Mesendoderm (in vitro differentiated cells): ENCODE measurements at places on chromosomes 2 and 18.

DNA sequence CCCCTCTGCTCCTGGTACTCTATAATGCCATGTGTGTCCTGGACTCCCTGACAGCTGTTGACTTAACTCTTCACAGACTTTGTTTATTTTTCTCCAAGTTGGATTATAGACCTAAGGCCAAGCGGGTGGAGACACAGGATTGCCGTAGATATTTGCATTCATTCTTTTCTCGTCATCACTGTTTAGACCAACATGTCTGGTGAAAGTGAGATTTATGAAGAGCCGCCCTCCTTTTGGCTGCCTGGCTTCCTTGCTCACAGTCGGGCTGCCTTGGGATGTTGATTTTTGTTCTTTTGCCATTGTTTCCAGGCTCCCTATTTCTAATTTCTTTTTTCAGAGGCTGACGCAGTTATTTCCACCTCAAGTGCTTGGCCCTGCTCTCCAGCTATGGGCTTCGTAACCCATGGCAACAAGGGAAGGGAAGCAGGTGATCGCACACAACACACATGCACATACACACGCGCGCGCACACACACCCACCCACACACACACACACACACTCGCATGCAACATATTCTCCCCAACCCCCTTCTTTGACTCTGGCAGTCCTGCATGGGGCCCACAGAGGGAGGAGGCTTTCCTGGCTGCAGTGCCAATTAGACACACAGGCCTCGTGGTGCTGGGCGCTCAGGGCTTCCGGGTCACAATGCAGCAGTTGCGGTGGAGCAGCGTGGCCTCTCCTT, 296.5 kb downstream of the MTX2 start:
- no peak for DNase-seq

DNA sequence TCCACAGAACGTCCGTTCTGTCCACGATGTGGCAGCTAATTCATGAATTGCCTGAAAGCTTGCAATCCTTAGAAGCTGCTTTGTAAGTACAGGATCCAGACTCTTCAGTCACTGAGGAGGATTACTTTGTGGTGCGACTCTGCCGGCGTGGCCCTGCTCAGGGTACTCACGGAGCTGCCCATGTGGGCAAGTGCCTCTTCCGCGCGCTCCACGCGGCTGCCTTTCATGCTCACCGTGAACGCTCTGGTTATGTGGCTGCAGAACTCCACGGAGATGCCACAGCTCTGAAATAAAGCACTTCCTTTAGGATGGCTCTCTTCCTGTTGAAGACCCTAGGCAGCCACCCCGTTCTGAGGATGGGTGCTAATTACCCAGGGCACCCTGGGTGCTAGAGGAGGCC, 31.0 kb downstream of the RMC1 start:
- DNase-seq = no peak

DNA sequence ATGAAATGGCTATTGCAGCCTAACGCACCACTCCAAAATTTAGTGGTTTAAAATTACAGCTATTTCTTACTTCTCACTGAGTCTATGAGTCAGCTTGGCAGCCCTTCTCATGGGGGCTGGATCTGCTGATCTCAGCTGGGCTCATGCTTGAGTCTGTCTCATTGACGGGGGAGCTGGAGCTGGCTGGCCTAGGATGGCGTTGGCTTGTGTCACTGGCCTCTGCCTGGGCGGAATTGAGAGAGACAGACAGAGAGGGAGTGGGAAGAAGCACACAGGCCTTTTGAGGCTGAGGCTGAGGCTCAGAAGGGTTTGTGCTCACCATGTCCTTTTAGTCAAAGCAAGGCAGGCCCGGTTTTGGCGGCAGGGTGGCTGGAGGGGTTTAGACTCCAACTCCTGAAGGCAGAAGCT, 412.1 kb upstream of the MYT1L start:
- peak; percentile 7 for DNase-seq

DNA sequence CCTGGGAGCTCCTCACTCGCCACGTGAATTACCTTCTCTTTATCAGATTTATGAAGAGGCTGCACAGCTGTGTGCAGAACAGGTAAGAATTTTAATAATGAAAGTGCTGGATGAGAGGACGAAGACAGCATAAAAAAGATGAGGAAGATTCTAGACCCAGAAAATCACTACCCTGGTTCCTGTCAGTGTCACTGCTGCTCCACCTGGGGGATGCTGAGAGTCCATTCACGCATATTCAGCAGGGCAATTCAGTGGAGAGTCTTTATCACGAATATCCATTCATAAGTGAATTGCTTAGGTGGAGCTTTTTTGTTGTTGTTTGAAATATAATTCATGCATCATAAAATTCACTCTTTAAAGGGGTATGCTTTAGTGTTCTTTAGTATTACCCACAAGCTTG, 52.0 kb downstream of the MRPL33 start:
- no peak for DNase-seq

DNA sequence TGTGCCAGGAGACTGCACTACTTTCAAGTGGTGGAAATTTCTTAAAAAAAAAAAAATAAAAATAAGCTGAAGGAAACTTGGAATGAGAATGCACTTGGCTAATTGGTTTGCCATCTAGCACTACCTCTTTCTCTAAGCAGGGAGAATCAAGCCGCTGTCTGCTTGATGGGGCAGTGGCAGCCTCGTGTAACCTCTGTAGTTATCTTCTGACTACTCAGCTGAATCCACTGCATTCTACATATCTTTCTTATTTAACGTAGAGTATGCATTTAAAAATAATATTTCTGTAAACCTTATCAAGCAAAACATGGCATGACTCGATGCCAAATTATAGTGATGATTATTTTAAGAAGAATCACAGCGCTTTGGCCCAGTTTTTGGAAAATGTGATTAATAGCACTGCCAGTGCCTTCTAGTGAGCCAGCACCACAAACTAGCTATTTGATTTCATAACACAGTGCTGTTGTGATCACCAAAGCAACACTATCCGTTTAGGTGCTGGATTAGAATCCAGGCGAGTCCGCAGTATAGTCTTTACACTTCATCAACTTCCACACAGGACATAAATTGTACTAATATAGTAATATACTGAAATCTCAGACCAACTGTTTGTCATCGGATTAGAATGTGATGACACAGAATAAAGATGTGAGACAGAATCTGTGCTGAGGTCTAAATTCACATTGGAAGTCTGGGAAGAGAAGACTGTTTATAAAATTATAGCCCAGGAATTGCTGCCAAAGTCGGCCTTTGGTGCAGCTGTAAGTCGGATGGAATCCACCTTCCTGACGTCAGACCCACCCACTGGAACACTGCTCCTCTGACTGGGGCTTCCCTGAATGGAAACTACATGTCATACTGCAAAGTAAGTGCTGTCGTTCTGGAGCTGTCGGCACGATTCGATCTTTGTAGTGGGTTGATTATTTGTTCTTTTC, 136.5 kb upstream of the ETAA1 start:
- DNase-seq = no peak

- no peak for DNase-seq
Observed at GRCh38 chr2:131056932-131057287, 36.4 kb downstream of the FAM168B start.

DNA sequence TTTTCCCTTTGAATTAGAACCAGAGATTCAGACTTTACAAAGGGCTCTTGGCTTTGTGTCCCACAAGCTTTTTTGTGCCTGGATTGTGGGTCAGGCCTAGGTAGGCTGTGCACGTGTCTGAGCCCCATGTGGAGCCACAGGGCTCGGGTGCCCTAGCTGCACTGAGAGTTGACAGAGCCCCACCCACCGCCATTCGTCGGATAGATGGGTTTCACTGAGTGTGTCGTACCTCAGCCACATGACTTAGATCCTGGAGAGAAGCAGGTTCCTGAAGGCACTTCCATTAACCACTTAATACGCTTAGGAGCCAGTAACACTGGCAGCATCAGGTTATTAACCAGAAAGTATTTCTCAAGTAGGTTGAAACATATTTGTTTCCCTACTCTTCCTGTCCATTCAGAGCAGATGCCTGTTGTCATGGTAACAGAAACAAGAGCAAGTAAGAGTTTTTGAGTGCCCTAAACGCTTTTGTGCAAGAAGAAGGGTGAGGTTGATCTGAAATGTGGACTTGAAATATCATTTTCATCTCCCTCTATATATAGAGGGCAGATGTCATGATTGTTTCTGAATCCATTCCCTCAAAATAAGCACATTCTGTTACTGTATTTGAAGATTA, 30.0 kb downstream of the ADCYAP1 start:
- no peak for DNase-seq

GRCh38 chr2:196123679-196124373, 47.6 kb downstream of the STK17B start:
- DNase-seq = peak; percentile 39

- no peak for DNase-seq
Observed at GRCh38 chr2:113232123-113232522, 46.6 kb downstream of the PAX8 start.

DNA sequence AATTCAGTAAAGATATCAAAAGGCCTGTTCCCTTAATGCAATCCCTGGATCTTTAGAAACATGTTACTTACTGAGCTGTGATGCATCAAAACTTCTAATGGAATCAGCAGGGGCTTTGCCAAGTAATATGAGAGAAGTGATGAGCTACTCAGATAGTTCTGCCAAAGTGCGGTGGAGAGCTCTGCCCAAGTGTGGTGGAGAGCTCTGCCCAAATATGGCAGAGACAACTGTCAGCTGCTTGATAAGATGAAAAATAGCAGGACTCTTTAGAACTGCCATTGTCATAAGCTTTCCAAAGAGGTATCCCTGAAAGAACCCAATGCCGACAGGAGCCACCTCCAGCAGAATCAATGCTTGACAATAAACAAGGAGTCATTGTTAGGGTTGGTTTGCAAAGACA, 167.9 kb upstream of the SLC39A10 start:
- no peak for DNase-seq

GRCh38 chr2:155372969-155373368, 674.5 kb downstream of the KCNJ3 start:
- peak; percentile 40 for DNase-seq

- no peak for DNase-seq
Observed at GRCh38 chr2:50215736-50216135, 816.2 kb downstream of the NRXN1 start.

GRCh38 chr2:9178904-9179571, 27.6 kb upstream of the ASAP2 start:
- no peak for DNase-seq

GRCh38 chr2:72953976-72954375, 36.7 kb downstream of the EMX1 start:
- no peak for DNase-seq

DNA sequence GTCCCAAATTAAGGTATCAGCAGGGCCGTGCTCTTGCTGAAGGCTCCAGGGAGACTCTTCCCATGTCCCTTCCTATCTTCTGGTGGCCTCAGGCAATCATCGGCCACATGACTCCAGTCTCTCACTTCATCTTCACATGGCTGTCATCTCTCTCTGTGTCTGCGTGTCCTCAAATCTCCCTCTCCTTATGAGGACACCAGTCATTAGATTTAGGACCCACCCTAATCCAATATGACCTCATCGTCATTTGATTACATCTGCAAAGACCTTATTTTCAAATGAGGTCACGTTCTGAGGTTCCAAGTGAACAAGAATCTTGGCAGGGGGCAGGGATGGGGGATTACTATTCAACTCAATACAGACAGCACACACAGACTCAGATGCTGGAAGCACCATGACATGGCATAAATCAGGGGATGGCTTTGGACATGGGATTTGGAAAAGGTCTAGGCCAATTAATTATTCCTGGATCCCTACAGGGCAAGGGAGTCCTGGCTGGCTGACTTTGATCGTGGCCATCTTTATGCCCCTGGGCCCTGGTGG, 210.0 kb upstream of the SKOR2 start:
- DNase-seq = no peak

DNA sequence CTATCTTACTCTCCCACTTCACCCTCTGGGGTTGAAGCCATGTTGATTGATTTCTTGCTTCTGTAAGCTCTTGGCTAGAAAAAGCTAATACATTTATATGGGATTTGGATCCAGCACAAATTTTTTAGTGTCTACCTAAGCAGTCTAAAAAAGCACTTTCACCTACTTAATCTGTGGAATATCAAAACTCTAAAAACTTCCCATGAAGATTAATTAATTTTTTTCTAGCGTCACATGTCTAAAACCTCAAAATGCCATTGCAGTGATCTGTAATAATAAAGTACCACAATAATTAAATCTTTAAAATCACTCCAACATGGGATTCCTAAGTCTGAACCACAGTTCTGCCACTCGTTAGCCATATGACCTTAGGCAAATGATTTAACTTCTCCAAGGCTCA, 180.1 kb downstream of the EN1 start:
- no peak for DNase-seq

- no peak for DNase-seq
Observed at GRCh38 chr2:179341152-179341866, 76.7 kb upstream of the SESTD1 start.

DNA sequence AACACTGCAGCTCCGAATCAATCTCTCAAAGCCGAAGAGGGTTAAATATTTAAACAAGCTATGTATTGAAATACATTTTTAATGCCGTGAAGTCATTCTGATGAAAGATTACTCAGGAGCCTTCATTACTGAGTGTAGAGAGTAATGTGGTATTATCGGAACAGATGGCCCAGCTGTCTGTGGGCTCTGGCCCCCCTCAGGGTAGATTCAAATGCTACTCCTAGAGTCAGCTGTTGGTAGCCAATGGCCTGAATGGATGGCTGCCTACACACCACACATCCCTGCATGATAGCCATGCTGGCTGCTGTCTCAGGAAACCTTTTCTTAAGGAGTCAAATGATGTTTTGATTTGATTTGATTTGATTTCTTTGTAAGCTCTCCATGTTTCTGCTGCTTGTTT, 732.3 kb upstream of the CELF4 start:
- DNase-seq = no peak

GRCh38 chr18:47409519-47409918, 158.1 kb upstream of the SKOR2 start:
- DNase-seq = no peak

GRCh38 chr2:105509269-105510086, 110.6 kb upstream of the FHL2 start:
- DNase-seq = peak; percentile 27

DNA sequence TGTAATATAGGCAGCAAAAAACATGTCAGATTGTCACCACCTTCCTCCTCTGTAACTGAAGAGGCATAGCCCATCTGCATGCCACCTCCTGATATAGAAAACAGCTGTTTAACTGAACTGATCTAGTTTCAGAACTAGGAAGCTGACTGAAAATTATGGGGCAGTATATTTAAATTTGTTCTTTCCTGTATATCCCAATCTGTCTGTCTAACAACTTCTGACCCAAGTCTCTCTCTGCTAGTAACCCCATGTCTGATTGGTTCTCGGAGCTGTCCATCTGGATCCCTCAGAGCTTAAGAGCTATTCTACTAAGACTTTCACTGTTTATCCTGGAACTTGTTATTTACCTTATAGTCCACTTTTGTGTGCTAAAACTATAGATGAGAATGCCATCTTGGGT, 68.2 kb upstream of the SLC35G4 start:
- peak; percentile 21 for DNase-seq

GRCh38 chr2:48714245-48714644, 41.3 kb downstream of the LHCGR start:
- DNase-seq = no peak
